ENCODE measurements at places on chromosomes 5 and 9.
A peak's percentile ranks its signal among the peaks of the same experiment; 100 is the strongest.

DNA sequence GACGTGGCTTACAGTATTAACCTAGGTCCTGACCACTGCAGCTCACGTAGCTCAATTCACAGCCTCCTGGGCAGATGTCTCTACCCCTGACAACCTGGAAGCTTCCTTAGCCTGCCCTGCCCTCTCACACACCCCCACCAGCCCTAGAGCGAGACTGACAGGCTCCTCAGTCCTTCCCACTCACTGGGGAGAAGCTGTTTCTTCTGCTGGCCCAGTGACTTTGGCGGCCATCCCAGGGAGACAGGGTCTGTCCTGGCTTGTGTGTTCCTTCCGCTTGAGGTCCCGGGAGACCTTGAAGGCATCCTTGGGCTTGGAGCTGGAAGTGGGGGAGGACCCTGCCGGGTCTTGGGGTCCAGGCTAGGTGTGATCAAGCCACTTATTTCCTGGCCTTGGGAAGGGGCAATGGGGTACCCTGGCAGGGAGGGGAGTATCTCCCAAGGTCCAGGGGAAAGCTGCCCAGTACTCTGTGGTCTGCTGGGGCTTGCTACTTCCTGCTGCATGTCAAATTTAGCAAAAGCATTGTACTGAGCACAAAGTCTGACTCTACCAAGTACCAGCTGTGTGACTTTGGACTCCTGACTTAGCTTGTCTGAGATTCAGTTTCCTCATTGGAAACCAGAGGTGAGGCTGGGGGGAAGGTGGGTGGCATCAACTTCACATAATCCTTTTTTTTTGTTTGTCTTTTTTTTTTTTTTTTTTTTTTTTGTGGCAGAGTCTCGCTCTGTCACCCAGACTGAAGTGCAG, 1.9 kb downstream of the MIGA2 start:
- DNase-seq, result no peak

DNA sequence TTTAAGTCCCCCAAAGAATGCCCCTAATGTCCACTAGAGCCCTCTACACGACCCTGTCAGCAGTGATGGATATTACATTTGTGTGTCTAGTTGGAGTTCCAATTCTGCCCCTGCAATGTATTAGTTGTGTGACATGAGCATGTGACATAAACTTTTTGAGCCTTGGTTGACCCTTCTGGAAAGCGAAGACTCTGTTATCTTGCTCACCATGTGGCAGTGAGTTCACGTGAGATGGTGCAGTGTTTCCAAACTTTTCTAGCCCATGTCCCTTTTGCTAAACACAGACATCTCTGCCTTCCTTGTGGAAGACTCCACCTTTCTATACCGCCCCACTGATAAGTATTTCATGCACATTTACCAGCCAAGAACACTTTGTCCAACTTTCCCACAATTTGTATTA, 87.0 kb upstream of the BOD1 start:
- DNase-seq, result no peak

GRCh38 chr5:168802337-168802736, 223.2 kb upstream of the PANK3 start:
- DNase-seq, result no peak

GRCh38 chr5:82584631-82585030, 306.5 kb upstream of the RPS23 start:
- DNase-seq, result no peak

- no peak for DNase-seq
Measured at GRCh38 chr5:98402130-98402529, 371.3 kb upstream of the RGMB start.

- no peak for DNase-seq
Measured at GRCh38 chr5:61595426-61595825, 263.4 kb downstream of the ZSWIM6 start.

GRCh38 chr5:173624282-173624681, 7.8 kb upstream of the BOD1 start:
- no peak for DNase-seq

DNA sequence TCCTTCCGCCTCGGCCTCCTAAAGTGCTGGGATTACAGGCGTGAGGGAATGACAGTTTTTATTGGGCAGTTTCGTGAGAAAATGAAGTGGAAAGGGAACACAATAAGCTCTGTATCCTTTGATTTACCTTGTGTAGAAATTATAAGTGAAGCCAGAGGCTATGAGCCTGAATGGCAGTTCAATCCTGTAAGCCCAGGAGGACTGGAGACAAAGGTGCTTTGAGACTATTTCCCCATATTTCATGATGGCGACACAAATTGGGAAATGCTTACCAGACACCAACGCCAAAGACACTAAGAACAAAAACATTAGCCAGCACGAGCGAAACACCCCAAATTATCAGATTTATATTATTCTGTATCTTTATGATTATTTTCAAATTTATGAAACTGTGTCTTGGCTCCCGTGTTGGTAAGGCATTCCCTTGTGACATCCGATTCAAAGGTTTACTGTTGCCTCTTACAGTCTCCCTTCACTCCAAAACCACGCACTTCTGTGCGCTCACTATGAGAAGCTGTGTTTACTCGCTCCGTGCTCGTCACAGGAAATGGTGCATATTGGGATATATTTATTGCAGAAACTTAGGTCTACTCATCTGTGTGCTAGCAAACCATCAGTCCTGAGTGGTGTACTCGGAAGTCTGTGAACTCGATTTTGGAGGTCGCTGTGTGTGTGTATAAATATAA, 73.9 kb downstream of the SH3PXD2B start:
- no peak for DNase-seq

GRCh38 chr5:132225165-132226032, 2.3 kb downstream of the P4HA2 start:
- DNase-seq, result peak; percentile 90

DNA sequence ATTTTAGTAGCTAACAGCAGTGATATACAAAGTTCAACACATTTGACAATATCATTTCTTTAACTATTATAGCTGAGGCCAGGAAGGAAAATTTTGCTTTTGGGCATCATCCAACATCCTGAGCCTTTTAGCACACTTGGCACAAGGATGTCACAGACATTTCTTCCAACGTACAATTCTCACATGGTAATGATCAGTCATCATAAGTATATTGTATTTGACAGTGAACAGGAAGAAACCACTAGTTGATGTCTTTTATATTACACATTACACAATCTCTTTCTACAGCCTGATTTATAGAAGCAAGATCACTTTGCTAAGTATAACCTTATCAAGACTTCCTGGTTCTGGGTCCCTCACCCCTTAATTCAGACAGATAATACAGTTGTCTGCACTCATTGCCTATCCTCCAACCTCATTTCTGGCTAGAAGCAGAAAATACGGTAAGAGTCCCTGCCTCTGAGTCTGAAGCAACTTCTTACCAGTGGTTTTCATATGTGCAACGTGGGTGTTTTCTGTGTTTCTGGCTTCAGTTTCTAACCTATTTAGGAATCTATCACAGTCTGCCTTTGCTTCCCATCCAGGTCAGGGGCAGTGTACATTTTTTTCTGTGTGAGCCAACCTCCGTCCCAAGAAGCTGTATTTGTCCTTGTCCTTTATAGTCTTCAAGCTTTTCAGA, 167.8 kb downstream of the PAM start:
- DNase-seq, result no peak

- DNase-seq, result no peak
Measured at GRCh38 chr5:36664766-36665165, 58.4 kb downstream of the SLC1A3 start.

DNA sequence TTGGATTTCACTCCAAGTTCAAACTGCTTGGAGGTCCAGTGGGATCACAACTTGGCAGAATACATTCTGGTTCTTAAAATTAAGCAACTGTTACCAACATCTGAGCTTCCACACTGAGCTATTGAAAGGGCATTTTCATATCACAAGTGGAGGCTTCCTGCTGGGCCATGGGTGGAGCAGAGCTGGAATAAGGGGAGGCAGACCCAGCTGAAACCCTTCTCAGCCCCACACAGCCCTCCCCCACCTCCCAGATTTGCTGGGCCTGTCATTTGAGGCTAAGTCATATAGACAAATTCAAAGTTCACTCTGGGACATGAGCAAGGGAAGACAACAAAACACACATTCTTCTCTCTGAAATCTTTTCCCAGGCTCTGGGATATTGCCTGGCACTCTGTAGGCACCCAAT, 79.9 kb downstream of the ACTL7B start:
- no peak for DNase-seq

- DNase-seq, result peak; percentile 57
Measured at GRCh38 chr9:122827761-122828093, 661 bp downstream of the PDCL start.

GRCh38 chr5:2890011-2890410, 138.5 kb upstream of the IRX2 start:
- DNase-seq, result no peak

GRCh38 chr5:55800924-55801323, 50.2 kb upstream of the IL31RA start:
- no peak for DNase-seq

DNA sequence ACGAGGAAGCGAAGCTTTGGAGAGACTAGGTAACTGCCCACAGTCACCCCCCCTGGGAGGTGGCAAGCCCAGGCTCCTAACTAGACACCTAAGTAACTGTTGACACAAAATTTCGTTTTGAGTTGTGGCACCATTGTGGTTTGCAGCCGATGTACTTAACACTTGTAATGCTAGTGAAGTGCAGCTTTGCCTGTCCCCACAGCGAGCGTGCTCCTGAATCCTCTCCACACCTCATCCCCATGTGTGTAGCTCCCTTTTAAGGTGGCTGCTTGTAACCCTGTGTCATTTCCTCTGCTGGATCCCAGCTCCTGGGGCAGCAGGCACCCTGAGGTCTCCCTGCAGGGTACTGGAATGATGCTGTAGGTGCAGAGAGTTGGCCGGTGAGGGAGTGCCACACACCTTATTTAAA, 114.9 kb downstream of the TRIO start:
- no peak for DNase-seq

GRCh38 chr5:113578091-113578490, 64.6 kb downstream of the YTHDC2 start:
- DNase-seq, result no peak

GRCh38 chr9:106286249-106286648, 576.7 kb upstream of the ZNF462 start:
- peak; percentile 2 for DNase-seq

GRCh38 chr5:83512061-83512745, 40.7 kb downstream of the VCAN start:
- peak; percentile 30 for DNase-seq

GRCh38 chr9:86965636-86966395, 18.5 kb upstream of the GAS1 start:
- no peak for DNase-seq
